ENCODE measurements at places on chromosomes 7 and 10. TPM values are rescaled to one million over a fixed set of nuclear protein-coding genes. Genes with fewer than 3 reads are reported as not detected.

DNA sequence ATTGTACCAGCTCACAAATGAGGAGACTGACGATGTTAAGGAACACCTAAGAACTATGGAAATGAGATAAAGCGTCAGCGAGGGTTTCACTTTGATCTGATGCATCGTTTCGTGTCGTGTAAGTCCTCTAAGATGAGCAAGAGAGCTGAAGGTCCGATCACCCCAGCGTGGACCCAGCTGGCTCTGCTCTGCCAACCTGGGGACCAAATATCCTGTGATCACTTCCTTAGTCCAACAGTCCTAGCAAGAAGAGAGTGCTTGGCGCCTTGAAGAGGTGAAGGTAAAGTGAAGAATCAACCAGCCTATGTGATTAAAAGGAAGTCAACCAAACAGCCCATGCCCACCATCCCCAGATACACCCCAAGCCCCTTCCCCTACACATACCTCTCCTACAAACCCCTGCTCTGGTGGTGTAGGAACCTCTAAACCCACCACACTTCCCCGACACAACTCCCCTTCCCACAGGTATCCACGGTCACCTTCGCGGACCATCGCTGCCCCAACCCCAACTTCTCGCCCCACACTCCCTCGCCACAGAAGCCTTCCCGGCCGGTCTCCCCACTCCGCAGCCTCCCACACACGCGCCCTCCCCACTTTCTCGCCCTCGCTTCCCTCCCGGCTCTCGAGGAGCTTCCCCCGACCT is 722 bp downstream of the UPF2 start:
- peaks cover 19% of the 10 kb centered on the region for H3K4me1 ChIP-seq
- peak overlapping the region; percentile 95 for H3K27ac ChIP-seq
- no peaks in the 10 kb centered on the region for H3K36me3 ChIP-seq
- no peak for DNase-seq
- H3K27me3 ChIP-seq: no peaks in the 10 kb centered on the region
- peak overlapping the region; percentile 98 for H3K4me3 ChIP-seq

Gene DNAJB9
- total RNA-seq: 23.6 TPM

Gene GRID2IP
- 0.41 TPM for total RNA-seq

Gene SOSTDC1
- 8.7 TPM for total RNA-seq

Gene MSANTD7
- 8.0 TPM for total RNA-seq

- no peaks in the 10 kb centered on the region for H3K27me3 ChIP-seq
- DNase-seq: no peak
- H3K36me3 ChIP-seq: no peaks in the 10 kb centered on the region
- peaks cover 6% of the 10 kb centered on the region for H3K4me1 ChIP-seq
- H3K27ac ChIP-seq: no peak overlapping the region
Measured at GRCh38 chr10:5442065-5442989, 30.0 kb downstream of the NET1 start.

DNA sequence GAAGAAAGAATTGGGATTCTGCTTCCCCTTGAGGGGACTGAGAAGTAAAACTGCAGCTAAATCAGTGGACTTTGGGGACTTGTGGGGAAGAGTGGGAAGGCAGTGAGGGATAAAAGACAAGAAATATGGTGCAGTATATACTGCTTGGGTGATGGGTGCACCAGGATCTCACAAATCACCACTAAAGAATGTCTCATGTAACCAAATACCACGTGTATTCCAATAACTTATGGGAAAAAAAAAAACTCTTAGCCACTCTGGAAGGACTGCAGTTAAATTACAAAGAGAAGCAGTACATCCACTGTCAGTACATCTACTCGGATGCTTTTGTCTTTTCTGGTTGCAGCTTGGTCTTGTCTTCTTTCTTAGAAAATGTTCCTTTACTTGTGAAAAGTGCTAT is 27.4 kb upstream of the GOT1 start:
- no peak overlapping the region for H3K27ac ChIP-seq
- peaks cover 10% of the 10 kb centered on the region for H3K27me3 ChIP-seq
- H3K4me3 ChIP-seq: no peak overlapping the region
- no peaks in the 10 kb centered on the region for H3K36me3 ChIP-seq

- H3K27ac ChIP-seq: no peak overlapping the region
- H3K4me3 ChIP-seq: no peak overlapping the region
- no peaks in the 10 kb centered on the region for H3K36me3 ChIP-seq
- no peaks in the 10 kb centered on the region for H3K27me3 ChIP-seq
Measured at GRCh38 chr10:32161586-32161985, 105.4 kb upstream of the KIF5B start.
